ENCODE measurements at places on chromosomes 2 and 18. TPM values are rescaled to one million over a fixed set of nuclear protein-coding genes. Genes with fewer than 3 reads are reported as not detected.

The CLEC4F gene
- not detected for total RNA-seq

The KIAA2012 gene
- total RNA-seq: not detected

The STEAP3 gene
- 34.9 TPM for total RNA-seq

The MALL gene
- total RNA-seq: 17.4 TPM

The CFC1 gene
- not detected for total RNA-seq

The EPB41L3 gene
- 0.15 TPM for total RNA-seq

The DHRS9 gene
- not detected for total RNA-seq

The FKBP7 gene
- total RNA-seq: 1.1 TPM

The PIGN gene
- total RNA-seq: 17.3 TPM

The PAIP2B gene
- 1.5 TPM for total RNA-seq

The SLC39A6 gene
- 116 TPM for total RNA-seq

The CHRNG gene
- total RNA-seq: not detected
